ENCODE measurements at places on chromosomes 11 and 22. TPM values are rescaled to one million over a fixed set of nuclear protein-coding genes. Genes with fewer than 3 reads are reported as not detected.
A peak's percentile ranks its signal among the peaks of the same experiment; 100 is the strongest.

The SDHD gene
- 166 TPM for total RNA-seq

The OR5P2 gene
- not detected for total RNA-seq

The SMC1B gene
- total RNA-seq: not detected

The SYT9 gene
- total RNA-seq: 0.24 TPM

The NRXN2 gene
- total RNA-seq: 4.0 TPM

The ZNF214 gene
- 1.4 TPM for total RNA-seq

The APOBEC3B gene
- total RNA-seq: 1.5 TPM

The RFPL2 gene
- total RNA-seq: 0.12 TPM

The MMP13 gene
- total RNA-seq: not detected

The ATM gene
- 40.8 TPM for total RNA-seq

The ARSA gene
- 32.5 TPM for total RNA-seq

The SLC6A5 gene
- not detected for total RNA-seq

The OR52A1 gene
- total RNA-seq: not detected

The MS4A4A gene
- 26.4 TPM for total RNA-seq

The RASSF10 gene
- total RNA-seq: 0.15 TPM

The SAA4 gene
- not detected for total RNA-seq

The NLRP6 gene
- total RNA-seq: 0.16 TPM

DNA sequence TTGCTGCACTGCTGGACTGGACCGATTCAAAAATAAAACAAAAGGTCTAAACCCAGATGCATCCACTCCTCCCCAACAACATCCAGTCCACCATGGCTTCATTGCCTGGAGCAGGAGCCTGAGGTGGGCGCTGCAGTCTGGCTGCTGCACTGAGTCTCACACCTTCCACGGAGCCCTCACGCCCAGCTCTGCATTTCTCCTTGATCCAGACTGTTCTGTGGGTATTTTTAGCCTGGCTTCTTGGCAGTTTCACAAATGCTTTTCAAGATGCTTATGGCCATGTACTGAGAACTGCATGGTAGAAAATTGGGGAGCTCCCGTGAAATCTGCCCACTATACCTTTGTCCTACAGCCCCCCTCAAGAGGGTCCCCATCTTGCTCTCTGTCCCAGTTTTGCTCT is 53.3 kb upstream of the JAM3 start:
- DNase-seq: no peak

DNA sequence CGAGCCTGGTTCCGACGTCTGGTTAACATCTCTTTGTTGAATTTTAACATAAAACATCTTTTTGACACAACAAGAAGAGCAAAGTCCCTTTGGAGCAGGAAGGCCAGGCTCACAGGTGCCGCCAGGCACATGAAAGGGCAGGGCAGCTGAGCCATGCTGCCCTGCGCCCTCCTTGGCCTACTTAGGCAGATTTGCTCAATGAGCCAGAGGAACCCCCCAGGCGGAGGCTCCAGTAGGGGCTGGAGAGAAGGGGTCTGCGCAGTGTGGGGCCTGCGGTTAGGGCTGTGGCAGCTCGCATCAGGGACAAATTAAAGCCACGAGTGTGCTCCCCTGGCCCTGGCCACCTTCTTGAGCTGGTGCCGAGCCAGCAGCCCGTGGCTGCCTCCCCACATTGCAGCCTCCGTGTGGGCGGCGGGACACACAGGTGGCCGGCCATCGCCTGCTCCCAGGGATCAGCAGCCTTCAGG is 9.9 kb upstream of the SLC22A12 start:
- no peak for DNase-seq

GRCh38 chr11:70804139-70804837 is 406.0 kb downstream of the CTTN start:
- DNase-seq: no peak

DNA sequence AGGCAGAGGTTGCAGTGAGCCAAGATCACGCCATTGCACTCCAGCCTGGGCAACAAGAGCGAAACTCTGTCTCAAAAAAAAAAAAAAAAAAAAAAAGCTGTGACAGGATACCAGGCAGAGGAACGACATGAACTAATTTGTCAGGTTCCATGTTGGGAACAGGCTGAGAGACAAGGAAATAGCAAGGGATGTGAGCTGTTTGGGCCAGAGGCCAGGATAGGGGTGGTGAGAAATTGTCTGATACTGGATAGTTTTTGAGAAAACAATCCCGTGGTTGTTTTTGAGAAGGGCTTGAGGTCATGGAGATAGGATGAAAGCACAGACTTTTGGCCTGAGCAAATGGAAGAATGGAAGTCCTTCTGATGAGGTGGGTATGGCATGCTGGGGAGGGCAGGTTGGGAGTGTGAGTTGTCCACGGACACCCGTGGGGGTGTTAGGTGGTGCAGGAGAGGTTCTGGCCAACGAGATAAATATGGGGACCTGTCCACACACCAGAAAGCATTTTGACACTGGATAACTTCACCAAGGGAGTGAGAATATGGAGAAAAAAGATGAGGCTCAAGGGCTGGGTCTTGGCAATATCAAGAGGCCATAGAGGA is 13.7 kb downstream of the PIWIL3 start:
- DNase-seq: no peak

- peak; percentile 36 for DNase-seq
These were observed 55.6 kb upstream of the LYVE1 start for GRCh38 chr11:10623797-10624761.

GRCh38 chr11:11993839-11994238 is 14.6 kb downstream of the DKK3 start:
- DNase-seq: no peak

DNA sequence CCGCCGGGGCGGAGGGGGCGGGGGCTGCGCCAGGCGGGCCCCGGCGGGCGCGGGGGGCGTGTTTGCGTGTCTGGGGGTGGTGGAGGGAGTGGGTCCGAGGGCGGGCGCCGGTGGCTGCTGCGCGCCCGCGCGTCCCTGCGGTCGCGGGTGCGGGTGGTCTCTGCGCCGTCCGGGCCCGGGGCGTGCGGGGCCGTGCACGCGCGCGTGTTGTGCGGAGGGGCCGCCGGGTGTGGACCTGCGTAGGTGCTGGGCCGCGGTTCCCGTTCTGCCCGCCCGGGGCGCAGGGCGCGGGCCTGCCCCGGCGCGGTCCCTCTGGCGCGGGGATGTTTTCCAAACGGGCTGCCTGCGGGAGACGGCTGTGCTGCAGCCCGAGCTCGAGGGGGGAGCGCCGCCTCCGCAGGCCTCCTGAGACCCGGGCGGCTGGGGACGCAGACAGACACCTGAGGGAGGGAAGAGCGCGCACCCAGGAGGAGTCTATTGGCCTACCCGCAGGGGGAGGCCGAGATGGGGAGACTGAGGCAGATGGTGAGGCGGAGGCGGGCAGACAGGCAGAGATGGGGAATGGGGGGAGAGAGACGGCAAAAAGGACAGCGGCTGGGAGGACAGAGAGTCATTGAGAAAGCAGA is 442 bp downstream of the PELI3 start:
- DNase-seq: peak; percentile 49

- no peak for DNase-seq
These were observed 192.0 kb upstream of the UBASH3B start for GRCh38 chr11:122463530-122463929.

- no peak for DNase-seq
These were observed 75.3 kb downstream of the ARFGAP2 start for GRCh38 chr11:47101406-47101805.

GRCh38 chr11:90593099-90593498 is 370.2 kb upstream of the CHORDC1 start:
- DNase-seq: no peak

- DNase-seq: peak; percentile 48
These were observed 8.5 kb upstream of the CHRDL2 start for GRCh38 chr11:74739546-74740270.

GRCh38 chr11:13920756-13921155 is 41.8 kb upstream of the SPON1 start:
- no peak for DNase-seq

DNA sequence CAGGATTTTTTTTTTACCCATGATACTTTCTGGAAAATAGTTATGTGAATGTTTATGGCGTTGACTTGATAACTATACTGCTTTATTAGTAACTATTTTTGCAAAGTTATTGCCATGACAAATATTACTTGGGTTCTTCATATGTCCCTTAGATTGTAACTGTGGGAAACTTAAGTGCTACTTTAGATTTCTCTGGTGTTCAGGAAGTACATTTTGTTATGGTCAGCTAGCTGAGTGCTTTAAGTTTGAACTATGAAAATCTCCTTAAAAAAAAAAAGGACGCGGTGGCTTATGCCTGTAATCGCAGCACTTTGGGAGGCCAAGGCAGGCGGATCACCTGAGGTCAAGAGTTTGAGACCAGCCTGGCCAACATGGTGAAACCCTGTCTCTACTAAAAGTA is 42.8 kb downstream of the CSTPP1 start:
- DNase-seq: no peak

GRCh38 chr11:61054927-61055562 is 47.2 kb upstream of the CD5 start:
- no peak for DNase-seq

DNA sequence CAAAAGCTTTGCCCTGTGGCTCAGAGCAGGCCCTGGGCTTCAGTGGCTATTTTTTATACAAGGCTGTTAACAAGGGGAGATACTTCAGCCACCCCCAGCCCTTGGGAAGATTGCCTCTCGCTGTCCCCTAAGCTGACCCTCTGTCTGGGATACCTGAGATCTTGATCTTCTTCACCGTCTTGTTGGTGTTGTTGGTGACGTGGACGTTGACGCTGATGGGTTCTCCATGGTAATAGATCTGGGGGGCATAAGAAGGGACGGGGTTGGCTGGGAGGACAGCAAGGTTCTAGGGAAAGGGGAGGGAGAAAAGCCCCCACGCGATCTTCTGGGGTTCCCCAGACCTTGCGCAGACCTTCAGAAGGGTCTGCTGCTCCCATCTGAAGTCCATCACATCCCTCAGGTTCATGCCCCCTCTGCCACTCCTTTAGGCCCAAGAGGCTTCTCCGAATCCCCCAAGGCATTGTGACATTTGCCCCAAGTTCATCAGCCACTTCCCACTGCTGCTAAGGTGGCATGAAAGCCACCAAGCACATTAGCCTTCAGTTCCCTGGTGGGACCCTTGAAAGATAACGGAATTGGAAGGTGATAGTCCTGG is 36.7 kb downstream of the TPBGL start:
- DNase-seq: no peak

- DNase-seq: no peak
These were observed 90.8 kb downstream of the FAM168A start for GRCh38 chr11:73507086-73507485.

GRCh38 chr11:94142308-94143281 is 14.0 kb downstream of the PANX1 start:
- DNase-seq: no peak

DNA sequence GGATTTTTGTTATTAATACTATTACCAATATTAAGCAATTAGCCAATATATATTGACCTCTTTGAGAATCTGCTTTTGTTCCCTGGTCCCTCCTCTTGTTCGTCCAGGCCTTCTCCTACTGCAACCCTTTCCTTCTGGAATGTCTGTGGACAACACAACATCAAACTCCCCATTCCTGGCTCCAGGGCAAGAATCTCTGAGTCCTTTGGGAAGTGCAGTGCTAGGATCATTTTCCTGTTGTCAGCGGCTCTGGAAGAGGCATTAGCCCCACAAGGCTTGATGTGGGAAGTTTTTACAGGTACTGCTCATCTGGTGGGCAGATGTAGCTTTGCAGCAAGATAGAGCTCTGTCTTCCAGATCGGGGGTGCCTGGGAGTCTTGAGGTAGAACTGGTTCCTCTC is 74.3 kb downstream of the RPUSD4 start:
- DNase-seq: no peak

DNA sequence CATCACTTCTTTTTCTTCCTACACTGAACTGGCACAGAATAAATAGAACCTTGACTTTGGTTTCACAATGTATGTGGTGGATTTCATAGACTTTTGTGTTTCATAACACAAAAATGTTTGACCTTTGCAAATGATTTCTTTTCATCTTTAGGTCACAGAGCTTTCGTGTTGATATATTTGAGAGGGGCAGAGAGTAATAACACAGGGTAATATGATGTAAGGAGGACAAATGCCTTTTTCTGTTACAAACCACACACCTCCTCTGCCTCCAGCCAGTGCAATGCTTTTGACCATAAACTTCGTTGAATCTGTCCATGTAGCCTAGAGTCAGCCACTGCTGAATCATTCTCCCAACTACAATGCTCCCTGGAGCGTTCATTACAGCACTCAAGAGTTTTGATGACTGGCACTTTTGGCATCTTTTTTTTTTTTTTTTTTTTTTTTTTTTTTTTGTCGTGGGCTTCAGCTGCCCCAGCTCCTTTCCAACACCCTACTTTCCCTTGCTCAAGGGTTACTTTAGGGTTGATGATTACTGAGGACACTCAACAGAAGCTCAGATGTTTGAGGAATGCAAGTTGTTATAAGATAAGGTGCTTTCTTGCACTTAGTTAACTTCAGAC is 11.4 kb upstream of the CAT start:
- no peak for DNase-seq

GRCh38 chr11:132464003-132464342 is 1068.3 kb downstream of the OPCML start:
- DNase-seq: no peak

- peak; percentile 62 for DNase-seq
These were observed 174.5 kb upstream of the NTM start for GRCh38 chr11:131195661-131196517.

GRCh38 chr11:33309118-33309517 is 51.9 kb downstream of the HIPK3 start:
- DNase-seq: no peak

- no peak for DNase-seq
These were observed 4.9 kb upstream of the WNT11 start for GRCh38 chr11:76210931-76211851.

- DNase-seq: no peak
These were observed 378.8 kb downstream of the DCDC1 start for GRCh38 chr11:30990625-30991296.

DNA sequence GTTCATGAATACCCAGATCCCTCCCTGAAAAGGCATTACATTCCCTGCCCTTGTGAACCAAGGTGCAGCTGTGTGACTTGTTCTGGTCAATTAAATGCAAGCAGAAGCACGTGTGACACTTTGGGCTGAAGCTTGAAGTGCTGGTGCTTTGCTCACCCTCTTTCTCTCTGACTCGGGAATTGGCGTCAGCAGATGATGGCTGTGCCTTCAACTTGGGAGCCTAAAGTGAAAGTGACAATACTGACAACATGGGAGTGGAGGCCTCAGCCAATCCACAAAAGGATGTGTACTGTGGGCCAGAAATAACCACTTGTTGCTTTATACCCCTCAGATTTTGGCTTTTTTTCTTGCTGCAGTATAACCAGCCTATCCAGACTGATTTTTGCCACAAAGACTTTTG is 148.3 kb upstream of the THY1 start:
- DNase-seq: no peak

DNA sequence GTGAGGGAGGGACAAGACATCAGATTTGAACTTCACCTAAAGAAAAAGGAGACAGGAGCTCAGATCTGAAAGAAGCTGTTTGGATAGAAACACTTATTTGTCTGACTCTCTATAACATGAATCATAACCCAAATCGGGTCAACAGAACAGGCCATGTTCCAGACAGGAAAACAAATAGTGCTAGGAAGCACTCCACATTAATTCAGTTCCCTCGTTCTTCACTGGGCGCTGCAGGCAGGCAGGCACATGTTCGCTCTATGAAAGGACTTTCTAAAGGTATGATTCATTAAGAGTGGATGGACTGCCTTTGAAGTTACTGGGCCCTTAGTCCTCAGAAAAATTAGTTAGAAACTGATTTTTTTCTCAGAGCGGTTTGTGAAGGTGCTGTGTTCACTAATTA is 137.5 kb upstream of the TRPC6 start:
- no peak for DNase-seq

- DNase-seq: no peak
These were observed 86.0 kb upstream of the IZUMO1R start for GRCh38 chr11:94218372-94218771.

Data from left cardiac atrium (tissue), 4 donors.